Stimulated activated CD8-positive, alpha-beta memory T cell treated with anti-CD3 and anti-CD28 coated beads, Interleukin-15, amount 100 ng/mL, for 1 hour (primary cell): ENCODE measurements at places on chromosomes 4 and X.
A peak's percentile ranks its signal among the peaks of the same experiment; 100 is the strongest.

GRCh38 chr4:27616166-27616565, 755.5 kb downstream of the STIM2 start:
- no peak for DNase-seq

DNA sequence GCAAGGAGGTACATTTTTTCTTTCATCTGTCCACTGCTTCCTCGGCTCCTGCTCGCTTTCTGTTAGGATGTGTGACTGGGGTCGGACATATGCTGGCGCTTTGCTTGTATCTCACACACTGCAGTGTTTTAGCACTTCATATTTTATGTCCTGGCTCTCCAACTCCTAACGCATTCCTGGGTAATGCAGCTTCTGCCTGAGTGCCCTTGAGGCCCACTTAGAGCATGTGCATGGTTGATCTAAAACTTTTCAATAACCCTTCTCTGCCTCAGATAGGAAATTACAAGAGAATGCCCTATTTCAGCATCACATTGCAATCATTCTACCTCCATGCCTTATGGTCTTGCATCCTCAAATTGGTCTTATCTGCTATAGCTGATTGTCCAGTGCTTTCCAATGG, 65.3 kb downstream of the NEIL3 start:
- DNase-seq = no peak

GRCh38 chr4:63308697-63309096, 1100.6 kb downstream of the TECRL start:
- no peak for DNase-seq

- no peak for DNase-seq
Measured at GRCh38 chrX:119503484-119503861, 35.2 kb downstream of the SLC25A5 start.

DNA sequence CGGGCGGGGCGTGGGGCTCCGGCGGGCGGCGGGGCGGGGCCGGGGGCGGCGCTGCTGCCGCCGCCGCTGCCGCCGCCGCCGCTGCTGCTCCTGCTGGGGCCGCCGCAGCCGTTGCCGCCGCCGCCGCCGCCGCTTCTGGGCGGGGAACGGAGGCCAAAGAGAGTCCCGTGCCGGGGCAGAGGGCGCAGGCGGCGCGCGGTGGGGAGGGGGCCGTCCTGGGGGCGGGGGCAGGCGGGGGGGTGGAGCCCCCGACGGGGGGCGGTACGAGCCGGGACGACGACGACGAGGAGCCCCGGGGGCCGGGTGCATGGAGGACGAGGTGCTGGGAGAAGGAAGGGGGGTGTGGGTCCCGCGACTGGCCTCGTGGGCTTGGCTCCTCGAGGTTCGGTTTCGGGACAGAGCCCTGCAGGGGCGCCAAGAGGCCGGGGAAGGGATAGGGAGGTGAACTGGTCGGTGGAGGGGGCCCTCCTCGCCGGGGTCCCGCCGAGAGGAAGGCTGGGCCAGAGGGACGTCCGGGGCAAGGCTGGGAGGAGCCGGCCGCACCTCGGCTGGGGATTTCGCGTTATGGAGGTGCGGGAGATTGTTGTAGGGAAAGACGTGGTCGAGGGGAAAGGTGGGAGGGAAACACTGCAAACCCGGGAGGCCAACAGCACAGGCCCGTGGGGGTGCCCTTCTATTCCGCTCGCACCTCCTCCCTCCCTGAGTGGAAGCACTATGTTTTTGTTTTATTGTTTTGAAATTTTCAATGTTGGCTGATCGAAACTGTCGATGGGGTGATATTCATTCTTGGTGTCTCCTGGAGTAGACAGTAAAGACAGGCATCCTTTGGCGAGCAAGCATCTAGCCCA, 1.9 kb downstream of the BCORL1 start:
- no peak for DNase-seq

- DNase-seq = no peak
Measured at GRCh38 chr4:147428583-147428982, 52.3 kb upstream of the EDNRA start.

- DNase-seq = no peak
Measured at GRCh38 chr4:94571298-94571697, 119.6 kb downstream of the PDLIM5 start.

DNA sequence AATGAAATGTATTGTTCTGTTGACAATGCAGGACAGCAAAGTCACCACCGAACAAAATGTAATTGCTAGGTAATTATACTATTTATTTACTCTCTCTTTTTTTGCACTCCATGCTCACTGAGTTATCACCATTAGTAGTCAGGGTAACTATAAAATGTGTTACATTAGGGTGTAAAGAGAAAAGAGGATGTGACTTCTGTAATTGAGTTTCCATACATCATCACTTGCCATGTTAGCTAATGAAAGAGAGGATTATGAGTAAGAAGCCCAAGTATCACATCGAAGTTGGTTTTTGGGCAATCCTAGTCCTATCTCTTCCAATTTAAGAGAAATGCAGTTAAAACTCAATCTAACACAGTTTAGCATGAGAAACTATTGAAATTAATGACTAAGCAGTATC, 7.6 kb downstream of the ZXDA start:
- DNase-seq = no peak

- no peak for DNase-seq
Measured at GRCh38 chr4:47010912-47011446, 17.6 kb upstream of the GABRA4 start.

DNA sequence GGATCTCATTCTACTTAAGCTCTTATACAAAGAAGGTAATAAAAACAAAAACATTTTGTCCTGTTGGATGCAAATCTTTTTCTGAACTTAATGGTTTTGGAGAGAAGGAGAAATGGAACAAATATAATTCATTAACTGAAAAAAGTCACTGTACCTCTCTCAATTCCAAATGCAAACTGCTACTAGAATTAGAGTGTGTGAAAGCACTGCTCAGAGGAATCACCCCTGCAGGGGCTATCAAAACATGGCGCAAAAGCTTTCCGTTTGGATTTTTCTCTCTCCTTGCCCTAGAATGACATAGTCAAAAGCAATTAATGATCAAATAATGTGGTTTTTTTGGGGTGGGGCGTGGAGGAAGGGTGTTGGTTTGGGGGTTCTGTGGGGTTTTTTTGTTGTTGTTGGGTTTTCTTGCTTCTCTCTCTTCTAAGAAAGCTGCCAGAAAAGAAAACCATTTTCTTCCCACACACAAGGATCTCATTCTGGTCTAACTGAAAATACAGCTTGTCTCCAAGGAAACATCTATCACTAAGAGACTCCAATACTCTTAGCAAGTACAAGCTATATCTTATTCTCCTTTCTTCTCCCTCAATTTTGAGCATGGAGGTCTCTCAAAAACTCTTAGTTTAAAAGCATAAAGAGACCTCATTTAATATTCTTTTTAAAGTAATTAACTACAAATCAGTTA, 41.6 kb downstream of the USP46 start:
- DNase-seq = no peak

- DNase-seq = no peak
Measured at GRCh38 chr4:17921451-17921850, 100.1 kb downstream of the LCORL start.

DNA sequence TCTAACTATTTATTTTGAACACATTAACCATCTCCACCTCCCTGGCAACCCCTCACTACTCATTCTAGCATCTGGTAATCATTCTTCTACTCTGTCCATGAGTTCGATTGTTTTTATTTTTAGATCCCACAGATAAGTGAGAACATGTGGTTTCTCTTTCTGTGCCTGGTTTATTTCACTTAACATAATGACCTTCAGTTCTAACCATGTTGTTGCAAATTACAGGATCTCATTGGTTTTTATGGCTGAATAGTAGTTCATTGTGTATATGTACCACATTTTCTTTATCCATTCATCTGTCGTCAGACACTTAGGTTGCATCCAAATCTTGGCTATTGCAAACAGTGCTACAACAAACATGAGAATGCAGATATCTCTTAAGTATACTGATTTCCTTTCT, 33.4 kb upstream of the FAM47B start:
- no peak for DNase-seq

GRCh38 chrX:152138388-152138784, at the start of gene MAGEA10:
TSS of gene MAGEA10 (minus strand) at chrX:152138577. CDS start at chrX:152135620, 2,957 bp downstream.
- DNase-seq = no peak

DNA sequence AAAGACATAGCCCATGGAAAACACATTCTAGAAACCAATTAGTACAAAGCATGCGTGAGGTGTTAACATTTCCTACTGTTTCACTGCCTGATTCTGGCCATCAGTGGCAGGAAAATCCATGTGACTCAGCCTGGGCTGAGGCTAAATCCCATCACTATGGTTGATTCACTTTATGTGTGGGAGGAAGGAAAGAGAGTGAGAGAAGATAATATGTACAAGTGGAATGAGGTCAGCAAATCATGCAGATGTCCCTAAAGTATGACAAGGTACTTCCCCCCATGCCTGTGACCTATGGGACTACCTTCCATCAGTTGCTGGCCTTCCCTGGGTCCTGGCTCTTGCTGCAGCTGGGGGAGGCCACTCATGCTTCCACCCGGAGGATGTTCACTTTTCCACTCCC, 64.2 kb upstream of the MAP3K15 start:
- no peak for DNase-seq

DNA sequence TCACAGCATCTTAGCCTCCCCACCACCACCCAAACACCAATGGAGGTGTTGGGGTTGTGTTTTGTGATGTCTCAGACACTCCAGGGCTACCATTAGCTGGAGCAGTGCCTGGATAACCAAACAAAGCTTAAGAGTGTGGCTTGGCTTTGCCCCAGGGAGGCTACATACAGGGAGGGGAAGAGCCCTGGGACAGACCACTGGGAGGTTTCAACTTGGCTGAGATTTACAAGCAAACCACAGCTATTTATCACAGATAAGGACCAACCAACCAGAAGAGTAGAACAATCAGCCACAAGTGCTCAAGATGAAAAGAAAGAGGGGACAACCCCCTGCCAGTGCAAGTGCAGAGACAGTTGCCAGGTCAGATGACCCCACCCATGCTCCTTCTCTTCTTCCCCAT, 24.1 kb downstream of the SOX3 start:
- DNase-seq = no peak

DNA sequence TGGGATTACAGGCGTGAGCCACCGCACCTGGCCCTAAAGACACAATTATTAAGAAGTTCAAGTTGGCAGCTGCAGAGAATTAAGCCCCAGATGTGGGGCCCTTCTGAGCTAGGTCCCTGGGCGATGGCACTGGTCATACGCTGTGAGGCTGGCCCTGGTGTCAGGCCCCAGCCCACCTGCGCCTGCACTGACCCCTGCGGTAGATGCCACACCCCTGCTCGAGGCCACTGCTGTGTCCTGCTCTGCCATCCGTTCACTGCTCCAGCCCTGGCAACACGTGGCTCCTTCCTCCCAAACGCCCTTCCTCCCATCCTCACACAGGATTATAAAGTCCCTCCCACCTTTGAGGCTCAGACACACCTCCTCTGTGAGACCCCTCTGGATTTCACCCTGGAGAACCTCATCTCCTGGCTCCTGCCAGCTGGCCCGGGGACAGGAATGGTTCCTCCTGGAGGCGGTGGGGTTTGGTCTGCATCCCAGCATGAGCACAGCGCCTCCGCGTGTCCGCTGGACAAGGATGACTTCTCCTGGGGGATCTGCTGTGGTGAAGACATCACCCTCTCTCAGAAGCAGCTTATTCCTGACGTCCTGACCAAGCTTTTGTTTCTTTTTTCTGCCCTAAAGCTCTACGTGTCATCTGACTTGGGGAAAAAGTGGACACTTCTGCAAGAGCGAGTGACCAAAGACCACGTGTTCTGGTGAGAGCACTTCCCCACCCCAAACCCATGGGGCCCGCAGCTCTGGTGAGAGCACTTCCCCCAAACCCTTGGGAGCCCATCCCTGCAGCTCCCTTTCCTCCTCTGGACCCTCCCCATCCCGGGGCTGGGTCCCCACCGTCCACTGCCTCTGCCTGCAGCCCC, 219.0 kb upstream of the PSAPL1 start:
- no peak for DNase-seq

- no peak for DNase-seq
Measured at GRCh38 chr4:40749717-40750460, at the start of gene NSUN7. TSS of gene NSUN7 (plus strand) at chr4:40749955. CDS start at chr4:40750694, 739 bp downstream.

- DNase-seq = no peak
Measured at GRCh38 chr4:87419578-87420249, 2.7 kb upstream of the NUDT9 start.

GRCh38 chrX:41116948-41117347, 31.7 kb downstream of the USP9X start:
- no peak for DNase-seq

GRCh38 chr4:42473071-42473684, 75.9 kb downstream of the SHISA3 start:
- DNase-seq = no peak

DNA sequence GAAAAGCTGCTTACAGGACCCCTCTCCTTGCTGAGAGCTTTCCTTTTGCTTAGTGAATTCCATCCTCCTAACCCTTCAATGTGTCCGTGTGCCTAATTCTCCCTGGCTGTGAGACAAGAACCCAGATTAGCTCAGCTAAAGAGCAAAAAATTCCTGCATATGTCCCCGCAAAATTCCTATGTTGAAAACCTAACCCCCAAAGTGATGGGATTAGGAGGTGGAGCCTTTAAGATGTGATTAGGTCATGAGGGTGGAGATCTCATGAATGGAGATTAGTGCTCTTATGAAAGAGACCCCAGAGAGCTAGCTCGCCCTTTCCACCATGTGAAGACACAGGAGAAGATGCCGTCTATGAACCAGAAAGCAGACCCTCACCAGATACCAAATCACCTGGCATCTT, 503.0 kb upstream of the DIAPH2 start:
- DNase-seq = no peak

DNA sequence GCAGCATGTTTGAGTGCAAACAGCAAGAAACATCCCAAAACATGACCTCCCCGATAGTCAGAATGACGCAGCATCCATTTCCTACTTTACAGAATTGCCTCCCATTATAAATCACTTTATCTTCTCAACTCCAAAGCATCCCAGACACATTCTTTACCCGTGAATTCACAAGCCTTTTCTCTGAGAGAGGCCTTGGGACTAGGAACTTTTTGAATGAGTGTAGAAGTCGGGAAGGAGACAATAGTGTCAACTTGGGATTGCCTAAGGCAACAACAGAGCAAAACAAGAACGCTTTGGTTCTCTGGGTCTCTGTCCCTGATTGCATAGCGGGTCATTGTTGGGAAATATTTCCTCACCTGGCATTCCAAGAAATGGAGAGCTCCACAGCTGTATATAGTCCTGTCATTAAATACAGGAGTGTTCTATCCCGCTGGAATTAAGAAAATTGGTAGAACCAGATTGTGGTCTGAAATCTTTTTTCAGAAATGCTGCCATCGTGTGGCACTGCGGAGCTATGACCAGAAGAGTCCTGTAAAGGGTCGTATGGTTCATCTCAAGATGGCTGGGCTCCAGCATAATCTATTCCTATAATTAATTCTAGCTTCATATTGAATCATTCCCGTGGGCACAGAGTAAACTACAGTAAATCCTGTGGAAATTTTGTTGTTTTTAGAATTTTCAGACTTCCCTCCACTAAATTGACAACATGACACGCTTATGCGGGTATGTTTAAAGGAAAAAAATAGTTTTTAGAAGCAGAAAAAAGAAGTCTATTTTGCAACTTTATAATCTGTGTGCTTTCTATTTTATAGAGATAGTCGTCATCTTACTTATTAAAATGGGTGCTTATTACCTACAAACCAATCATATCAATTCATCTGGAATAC, 2.0 kb upstream of the SPP1 start:
- peak; percentile 10 for DNase-seq
